ENCODE measurements at places on chromosomes 12 and 14.

DNA sequence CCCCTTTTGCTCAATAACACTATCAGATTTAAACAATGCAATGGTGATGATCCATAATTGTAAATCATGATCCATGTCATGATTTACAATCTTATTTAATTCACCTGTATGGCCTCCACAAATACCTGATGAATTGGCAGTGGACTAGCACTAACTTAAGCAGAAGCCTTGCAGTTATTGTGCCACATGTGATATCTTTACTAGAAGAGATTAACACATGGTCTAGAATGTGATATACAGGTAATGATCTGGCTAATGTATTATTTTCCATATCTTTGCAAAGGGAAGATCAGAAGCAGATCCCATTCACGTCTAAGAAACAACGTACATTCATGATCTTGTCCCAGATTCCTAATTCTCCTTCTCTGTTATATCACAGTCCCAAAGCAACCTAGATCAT is 66.0 kb downstream of the EGLN3 start:
- no peak for DNase-seq

DNA sequence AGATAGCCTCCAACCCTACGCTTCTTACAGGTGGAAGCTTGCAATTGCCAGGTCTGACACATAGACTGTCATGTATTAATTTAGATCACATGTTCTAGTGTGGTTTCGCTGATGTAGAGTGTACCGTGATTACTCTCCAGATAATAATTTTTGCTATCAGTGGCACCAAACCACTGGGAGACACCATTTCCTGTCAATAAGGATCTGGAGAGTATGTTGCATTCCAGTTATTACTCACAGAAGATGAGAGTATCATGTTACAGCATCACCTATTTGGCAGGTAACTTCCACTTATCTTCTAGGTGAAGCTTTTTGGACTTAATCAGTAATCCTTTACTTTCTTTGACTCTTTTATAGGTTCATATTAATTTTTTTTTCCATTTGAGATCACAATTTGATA is 147.2 kb downstream of the HELB start:
- no peak for DNase-seq

- DNase-seq = no peak
Observed at GRCh38 chr14:77099425-77100167, 1.5 kb downstream of the CIPC start.

GRCh38 chr14:54050759-54051158 is 94.1 kb upstream of the BMP4 start:
- DNase-seq = no peak

GRCh38 chr12:20382117-20382516 is 13.8 kb downstream of the PDE3A start:
- no peak for DNase-seq

GRCh38 chr14:82488473-82488872 is 954.8 kb upstream of the SEL1L start:
- no peak for DNase-seq

All from Jurkat, Clone E6-1 (cell line).